ENCODE measurements at places on chromosomes 16 and 17.

- DNase-seq, result no peak
These were observed 217.5 kb upstream of the DYNLRB2 start for GRCh38 chr16:80323187-80323807.

DNA sequence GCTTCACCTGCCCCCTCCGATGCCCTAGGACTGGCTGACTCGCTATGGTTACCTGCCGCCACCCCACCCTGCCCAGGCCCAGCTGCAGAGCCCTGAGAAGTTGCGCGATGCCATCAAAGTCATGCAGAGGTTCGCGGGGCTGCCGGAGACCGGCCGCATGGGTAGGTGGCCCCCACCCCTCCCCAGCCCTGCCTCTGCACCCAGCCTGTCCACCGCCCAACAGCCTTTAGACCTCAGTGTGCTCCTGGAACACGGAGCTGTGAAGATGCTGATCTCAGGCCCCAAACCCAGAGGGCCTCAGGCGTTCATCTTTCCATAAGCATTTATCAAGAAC, 993 bp downstream of the MMP25 start:
- DNase-seq, result no peak

GRCh38 chr17:55285340-55286301, 20.9 kb downstream of the HLF start:
- no peak for DNase-seq

DNA sequence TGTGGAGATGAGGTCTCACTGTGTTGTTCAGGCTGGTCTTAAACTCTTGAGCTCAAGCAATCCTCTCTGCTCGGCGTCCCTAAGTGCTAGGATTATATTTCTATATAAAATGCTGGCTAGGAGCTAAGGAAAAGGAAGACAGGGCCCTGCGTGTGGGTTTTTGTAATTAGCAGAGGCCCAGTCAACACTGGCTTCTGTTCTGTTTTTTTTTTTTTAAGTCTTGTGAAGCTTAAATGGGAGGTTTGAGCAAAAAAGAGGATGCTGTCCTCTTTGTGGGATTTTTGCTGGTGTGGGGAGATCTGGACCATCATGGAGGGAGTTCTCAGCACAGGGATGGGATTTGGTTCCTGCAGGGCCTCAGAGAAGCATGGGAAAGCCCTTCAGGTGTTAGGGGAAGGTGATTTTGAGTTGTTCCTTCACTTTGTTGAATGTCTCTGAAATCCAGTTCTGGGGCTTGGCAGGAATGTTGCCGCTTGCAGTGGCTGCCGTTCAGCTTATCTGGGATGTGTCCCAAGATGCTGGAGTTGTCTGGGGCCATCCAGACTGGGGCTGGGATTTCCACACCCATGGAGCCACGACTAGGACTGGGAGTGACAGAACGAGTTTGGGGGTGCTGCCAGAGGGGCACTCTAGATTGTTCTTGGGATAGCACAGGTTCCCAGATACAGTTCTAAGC, 4.2 kb downstream of the PYCARD start:
- no peak for DNase-seq

DNA sequence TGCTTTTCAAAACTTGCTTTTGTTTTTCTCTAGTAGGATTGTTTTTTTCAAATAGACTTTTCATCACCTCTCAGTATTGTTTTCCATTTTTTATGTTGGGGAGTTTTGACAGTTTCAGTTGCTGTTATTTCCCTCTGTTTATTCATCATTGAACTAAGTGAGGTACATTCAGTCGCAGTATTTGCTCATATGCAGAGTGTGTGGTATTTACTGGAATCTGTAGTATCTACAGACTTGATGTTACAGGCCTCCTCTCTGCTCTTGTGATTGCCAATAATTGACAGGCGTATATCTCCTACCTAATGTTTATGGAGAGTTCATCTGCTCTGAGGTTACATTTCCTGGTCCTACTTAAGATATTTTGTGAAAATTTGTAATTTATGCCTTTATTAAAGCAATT, 49.6 kb downstream of the COX10 start:
- DNase-seq, result no peak

- DNase-seq, result no peak
These were observed 26.1 kb downstream of the MRPS23 start for GRCh38 chr17:57823469-57824401.

DNA sequence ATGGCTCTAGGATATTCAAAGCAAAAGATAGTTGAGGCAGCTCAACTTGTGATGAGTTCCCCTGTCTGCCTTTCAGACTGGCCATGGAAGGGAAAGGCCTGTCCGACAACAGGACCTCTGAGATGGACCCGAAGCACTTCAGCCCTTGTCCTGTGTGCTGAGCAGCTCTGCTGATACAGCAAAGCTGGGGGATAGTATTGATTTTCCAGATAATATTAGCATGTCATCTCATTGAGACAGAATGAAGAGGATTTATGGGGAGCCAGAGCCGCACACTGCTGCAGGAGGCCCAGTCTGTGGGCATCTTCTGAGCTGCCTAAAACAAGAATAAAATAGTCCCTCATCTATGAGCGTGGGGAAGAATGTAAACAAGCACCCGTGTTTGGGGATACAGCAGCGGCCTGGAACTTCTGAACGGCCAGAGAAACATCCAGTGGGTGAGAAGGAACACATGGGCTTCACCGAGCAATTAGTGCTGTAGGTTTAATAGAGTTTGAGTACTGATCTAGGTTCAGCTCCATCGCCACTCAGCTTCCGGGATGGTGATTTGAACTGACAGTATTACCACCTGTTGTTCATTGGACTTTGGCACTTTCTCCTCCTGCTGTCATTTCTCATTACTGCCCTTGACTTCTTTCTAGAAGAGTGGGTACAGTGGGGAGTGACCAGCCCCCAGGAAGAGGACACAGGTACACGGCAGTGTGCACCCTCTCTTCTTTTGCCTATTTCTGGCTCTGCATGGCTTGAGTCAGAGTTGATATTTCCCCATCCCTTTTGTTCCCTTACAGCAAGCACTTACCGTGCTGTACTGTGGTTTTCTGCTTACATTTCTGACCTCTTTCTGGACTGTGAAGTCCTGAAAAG, 96.5 kb upstream of the TBX2 start:
- DNase-seq, result no peak

- no peak for DNase-seq
These were observed 564 bp upstream of the TMIGD1 start for GRCh38 chr17:30334421-30334820.

GRCh38 chr17:48738803-48739526, 10.4 kb upstream of the HOXB13 start:
- DNase-seq, result no peak

GRCh38 chr17:8489841-8490240, 54.2 kb downstream of the NDEL1 start:
- no peak for DNase-seq

DNA sequence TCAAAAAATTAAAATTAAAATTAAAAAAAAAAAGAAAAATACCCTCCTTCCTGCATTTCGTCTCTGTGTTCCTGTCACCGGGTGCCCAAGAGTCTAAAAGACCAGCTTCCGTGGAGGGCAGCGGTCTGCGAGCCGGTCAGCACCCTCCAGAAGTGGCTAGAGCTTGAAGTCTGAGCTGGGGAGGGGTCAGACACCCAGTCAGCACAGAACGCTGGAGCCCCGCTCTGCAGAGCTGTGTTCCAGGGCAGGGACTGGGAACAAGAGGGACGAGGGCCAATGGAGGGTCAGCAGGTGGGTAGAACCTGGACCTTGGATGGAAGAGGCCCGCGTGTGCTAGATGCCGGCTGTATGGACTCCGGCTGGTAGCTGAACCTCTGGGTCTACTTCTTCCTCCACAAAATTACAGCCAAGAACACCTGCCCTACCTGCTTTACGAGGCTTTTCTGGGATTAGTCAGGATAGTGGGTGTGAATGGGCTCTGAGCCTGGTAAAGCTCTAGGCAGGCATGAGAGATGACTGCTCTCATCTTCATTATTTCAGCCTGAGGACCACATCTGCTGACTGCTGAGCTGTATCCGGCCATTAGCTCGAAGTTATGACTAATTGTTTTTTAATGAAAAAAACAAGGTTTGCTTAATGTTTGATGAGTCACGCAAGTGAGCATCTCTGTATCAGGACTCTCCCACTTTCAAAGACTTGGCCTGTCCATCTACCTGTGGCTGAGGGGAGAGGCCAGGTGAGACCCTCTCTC, 5.9 kb downstream of the TRPV1 start:
- DNase-seq, result no peak

- DNase-seq, result no peak
These were observed 22.5 kb downstream of the EIF4A3 start for GRCh38 chr17:80124351-80124981.

DNA sequence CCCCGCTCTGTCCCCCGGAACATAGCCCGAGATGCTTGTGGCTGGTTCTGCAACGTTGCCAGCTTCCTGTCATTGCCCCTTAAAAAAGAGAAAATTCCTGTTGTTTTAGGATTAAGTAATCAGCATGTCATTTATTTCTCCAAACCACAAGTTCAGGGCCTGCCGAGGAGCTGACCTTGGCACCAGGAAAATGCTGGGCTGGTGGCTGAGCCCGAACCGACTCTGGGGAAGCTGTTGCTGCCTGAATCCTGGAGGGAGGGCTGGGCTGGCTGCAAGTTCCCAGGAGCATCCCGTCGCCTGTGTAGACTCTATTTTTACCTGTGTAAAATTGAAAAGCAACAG, 130.9 kb upstream of the FOXF1 start:
- DNase-seq, result no peak

DNA sequence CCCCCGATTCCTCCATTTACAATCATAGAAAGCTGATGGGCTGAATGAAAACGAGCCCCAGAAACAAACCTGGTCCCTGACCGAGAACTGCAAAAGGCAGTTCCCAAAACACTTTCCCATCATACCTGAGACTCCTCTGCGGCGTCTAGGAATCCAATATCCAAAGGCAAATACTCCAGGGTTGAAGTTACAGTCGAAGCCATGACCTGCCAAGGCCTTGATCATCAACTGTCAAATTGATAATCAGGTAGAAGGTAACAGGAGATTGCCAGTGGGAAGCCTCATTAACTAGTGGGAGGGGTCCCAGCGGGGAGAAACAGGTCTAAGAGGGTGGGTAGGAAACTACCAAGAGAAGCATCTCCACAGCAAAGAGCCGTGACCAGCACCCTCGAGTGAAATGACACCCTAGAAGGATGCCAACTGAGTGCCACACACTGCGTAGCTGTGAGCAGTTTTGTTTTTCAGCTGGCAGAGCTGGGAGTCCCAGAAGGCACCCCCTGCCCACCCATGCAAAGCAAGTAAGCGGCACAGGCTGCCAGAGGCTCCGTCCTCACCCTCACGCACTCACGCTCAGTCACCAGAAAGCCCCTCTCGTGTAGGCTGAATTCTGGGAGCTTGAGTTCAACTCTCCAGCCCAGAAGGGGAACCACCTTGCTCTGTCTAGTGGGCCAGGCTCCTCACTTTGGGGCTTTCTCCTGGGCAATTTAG, 146.1 kb downstream of the GAS7 start:
- no peak for DNase-seq

DNA sequence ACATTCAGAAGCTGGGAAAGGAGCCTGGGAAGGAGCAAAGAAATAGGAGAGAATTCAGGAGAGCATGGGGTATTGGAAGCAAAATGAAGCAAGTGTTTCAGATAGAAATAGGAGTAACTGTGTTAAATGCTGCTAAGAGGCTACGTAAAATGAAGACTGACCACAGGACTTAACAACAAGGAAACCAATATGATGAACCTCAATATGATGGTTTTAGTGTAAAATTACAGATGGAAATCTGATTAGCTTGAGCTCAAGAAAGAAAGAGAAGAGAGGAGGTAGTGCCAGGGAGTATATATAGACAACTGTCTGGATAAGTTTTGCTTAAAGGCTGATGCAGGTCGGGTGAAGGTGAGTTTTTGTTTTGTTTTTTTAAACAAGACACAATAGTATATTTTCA, 92.2 kb downstream of the HELZ start:
- DNase-seq, result no peak

DNA sequence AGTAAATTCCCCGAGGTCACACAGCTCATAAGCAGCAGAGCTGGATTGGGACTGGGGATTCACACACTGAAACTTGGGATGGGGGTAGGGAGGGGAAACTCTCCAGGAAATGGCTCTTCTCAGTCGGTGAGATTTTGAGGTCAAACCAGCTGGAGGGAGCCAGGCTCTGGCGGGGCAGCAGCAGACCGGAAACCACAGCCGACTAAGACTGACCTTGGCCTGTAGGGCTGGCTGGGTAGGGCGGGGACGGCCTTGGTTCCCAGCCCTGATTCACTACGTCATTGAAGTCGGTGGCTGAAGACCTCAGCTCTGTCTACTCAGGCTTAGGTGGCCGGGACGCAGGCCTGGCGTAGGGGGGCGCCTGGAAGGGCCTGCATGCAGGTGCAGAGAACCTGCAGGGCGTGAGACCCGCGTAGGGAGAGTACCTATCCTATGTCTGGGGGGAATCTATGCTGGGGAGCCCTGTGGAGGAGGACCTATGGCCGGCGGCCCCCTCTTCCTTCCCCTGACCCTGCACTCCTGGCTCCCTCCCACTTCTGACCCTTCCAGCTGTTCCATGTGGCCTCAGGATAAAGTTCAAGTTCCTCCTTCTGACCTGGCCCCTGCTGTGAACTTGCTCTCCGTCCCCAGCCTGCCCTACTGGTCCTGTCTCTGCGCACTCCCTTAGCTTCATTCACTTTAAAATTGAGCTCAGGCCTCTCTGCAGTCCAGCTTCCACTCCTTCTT, 11.9 kb upstream of the SLC4A1 start:
- no peak for DNase-seq

GRCh38 chr17:6386041-6386630, 48.8 kb downstream of the AIPL1 start:
- no peak for DNase-seq

DNA sequence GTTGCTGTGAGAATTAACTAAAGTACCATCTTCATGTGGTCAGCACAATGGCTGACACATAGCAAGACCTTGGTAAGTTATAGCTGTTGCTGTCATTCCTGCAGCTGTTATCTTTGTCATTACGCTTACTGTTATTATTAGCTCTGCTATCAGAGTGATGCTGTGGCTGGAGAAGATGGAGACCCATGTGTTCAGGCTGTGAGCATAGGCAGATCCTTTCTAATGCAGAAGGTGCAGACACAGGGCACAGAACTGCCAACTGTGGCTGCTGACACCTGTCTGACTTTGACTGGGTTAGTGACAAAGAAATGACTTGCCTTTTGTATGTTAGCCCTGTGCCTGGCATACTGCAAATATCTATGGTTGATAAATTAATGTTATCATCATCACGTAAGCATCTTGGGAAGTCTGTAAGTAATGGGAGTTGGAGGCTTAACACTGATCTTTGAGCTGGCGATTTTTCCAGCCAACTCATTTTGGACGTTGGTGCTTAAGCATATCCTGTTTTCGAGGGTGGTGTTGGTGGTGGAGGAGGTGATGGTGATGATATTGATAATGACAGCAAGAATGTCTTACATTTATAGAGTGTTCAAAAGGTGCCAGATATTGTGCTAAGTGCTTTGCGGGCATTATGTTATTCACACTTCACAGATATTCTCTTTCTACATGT, 695.3 kb downstream of the WWOX start:
- DNase-seq, result no peak
